RWPE2 (cell line): ENCODE measurements at places on chromosomes 1 and 21.

- DNase-seq, result no peak
Observed at GRCh38 chr1:215273838-215274516, 191.4 kb downstream of the KCNK2 start.

DNA sequence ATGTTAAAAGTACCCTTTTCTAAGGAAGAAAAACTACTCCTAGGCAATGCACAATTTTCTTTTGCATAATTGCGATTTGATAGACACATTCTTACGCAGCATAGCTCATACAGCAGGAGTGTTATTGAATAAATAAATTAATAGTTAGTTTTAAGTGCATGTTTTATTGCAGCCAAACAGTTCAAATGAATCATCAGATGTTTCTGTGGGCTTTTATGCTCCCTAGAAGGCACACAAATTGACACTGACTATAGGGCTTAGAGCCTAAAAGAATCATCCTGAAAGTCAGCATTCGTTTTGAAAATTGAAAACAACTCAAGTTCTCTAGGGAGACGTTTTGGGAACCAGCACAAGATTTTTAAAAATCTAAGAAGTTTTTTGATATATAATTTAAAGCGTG, 411.9 kb downstream of the HLX start:
- no peak for DNase-seq

DNA sequence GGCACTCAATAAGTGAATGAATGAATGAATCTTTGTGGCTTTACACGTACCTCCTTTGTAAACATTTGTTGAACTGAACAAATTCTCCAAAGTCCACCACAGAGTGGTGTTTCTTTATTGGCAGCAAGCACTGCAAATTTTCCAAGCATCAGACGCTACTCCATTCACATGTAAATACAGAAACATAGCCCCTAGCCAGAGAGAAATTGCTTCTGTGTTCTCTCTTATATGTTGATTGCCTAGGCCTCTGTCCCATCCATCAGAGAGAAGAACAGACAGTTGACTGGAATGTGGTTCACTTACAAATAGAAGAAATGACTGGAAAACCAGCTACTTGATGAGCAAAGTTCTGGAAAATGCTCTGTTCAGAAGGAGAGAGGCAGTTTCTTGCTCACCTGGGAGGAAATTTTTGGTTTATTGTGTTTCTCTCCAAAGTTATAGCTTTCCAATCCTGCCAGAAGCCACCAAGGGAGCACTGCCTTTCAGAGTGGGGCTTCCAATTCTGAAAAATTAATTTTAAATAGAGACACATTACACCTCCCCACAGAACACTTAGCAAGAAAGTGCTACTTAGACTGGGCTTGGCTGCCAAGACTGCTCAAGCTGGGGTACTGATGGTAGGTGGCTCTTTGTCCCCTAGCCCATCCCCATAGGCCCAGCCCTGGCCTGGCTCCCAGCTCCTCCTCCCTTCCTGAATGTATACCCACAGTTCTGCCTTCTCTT, 18.1 kb upstream of the KIRREL1 start:
- no peak for DNase-seq

DNA sequence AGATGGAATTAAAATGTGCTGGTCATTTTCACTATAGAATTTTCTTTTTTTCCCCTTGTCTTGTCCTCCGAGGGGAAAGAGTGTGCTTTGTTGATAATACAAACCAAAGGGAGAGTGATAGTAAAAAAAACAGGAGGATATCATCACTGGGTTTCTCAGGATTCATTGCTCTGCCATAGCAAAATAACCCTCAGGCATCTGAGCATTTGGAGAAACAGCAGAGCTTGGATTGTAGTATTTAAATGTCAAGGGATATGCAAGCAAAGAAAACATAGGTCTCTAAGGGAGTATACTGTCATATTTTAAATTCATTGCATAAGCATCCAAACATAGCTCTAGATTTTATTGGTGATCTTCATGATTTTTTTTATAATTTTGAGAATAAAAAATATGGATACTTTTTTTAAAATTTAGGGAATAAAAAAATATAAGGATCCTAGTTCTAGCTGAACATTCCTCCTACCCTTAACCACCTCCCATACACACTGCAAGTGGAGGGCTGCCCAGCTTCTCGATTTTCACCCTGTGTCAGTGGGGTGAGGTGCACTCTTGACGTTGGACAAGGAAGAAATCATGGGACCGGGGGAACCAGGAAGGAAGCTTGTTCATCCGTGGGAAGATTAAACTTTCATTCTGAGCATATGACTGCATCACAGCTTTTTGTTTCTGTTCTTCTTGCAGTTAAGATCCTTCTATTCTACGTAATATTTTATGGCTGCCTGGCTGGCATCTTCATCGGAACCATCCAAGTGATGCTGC, 4.4 kb downstream of the ATP1B1 start:
- no peak for DNase-seq

- no peak for DNase-seq
Observed at GRCh38 chr1:171961861-171962260, 120.6 kb downstream of the DNM3 start.

GRCh38 chr1:84919461-84919970, 26.5 kb upstream of the LPAR3 start:
- DNase-seq, result no peak

DNA sequence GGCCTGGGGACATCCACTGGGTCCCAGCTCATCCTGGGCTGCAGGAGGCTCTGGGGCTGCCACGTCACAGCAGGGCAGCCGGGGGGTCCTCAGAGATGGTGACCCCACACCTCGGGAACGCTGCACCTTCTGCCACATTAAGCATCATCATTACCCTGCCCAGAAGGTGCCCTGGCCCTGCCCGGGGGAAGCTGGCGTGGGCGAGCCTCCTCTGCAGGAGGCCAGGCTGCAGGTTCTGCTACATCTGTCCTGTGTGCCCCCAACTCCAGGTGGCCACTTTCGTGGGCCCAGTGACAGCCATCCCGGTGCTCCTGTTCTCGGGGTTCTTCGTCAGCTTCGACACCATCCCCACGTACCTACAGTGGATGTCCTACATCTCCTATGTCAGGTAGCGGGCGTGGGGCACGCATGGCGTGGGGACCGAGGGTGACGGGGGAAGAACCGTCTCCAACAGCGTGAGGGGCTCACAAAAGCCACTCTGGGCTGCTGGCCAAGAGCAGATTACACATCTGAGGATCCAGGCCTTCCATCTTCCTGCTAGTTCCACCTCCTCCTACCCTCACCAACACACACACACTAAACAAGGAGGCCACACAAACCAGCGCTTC, 20.8 kb downstream of the TFF3 start:
- no peak for DNase-seq

DNA sequence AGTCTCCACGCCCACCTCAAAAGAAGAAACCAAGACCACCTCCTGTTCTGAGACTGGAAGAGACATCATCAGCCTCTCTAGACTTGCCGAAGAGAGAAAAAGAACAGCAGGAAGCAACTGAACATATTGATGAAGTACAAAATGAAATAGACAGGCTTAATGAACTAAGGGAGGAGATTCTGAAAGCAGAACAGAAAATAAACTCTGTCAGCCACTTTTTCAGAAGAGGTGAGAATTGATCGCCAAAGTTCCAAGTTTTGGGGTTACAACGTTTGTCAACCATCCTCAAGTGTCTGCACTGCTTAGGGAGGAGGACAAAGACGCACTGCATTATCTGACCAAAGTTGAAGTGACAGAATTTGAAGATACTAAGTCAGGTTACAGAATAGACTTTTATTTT, 45.6 kb downstream of the ABL2 start:
- no peak for DNase-seq

- DNase-seq, result no peak
Observed at GRCh38 chr1:119516680-119517079, 9.7 kb downstream of the HSD3B1 start.

GRCh38 chr1:38375035-38375434, 328.4 kb upstream of the POU3F1 start:
- DNase-seq, result no peak
